ENCODE measurements at places on chromosomes 5 and 9.

DNA sequence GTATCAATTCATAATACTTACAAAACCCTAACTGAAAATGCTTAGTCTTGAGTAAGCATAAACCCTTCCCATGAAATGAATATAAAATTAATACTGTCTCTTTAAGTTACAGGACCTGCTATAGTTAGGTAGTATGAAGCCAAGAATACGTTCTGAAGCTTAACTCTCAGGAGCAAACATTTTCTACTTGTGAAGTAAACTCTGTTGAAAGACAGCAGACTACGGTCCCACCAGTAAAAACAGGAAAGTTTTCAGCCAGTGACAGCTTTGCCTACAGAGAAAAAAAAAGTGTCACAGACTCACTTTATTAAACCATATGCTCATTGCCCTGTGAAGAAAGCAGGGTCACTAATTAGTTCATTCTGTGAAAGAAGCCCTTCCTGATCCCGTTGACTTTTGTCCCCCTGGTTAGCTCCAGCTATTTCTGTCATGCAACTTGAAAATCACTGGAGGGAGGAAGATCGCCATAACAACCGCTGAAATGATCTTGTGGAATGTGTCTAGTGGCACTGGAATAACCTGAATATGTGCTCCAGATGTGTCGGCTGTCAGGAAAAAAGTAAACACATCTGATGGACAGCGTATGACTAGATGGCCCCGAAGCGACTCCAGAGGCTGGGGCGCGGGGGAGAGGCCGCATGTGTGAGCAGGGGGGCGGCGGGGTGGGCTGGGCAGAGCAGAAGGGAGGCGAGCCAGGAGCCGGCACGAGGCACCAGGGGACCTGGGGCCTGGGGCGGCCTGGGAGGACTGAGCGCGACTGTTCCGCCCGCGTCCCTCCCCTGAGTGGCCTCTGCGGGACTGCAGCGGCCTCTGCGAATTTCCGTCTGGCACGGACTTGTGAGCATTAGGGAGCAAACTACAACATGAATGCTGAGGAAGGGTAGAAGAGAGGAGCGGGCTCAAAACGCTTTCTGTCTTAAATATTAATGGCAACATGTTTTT lies 41.9 kb downstream of the BNC2 start:
- DNase-seq, result peak; percentile 59

- DNase-seq, result no peak
Measured at GRCh38 chr5:79475152-79475466, 38.8 kb downstream of the HOMER1 start.

DNA sequence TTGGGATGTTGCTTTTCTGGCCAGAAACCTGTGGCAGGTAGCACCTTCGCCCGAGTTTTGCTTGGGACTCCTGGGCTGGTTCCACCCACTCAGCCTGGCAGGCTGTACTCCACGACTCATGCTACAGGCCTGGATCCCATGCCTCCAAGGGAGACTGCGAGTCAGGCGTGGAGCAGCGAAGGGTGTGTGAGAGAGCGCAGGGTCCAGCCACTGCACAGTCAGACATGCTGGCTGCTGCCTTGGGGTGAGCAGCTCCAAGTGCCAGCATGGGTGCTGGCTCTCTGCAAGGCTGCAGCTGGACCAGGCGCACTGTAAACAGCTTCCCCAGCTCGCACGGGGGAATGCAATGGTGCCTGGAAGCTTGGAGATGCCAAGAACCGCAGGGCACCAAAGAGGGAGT lies 249.6 kb upstream of the EDIL3 start:
- DNase-seq, result no peak

DNA sequence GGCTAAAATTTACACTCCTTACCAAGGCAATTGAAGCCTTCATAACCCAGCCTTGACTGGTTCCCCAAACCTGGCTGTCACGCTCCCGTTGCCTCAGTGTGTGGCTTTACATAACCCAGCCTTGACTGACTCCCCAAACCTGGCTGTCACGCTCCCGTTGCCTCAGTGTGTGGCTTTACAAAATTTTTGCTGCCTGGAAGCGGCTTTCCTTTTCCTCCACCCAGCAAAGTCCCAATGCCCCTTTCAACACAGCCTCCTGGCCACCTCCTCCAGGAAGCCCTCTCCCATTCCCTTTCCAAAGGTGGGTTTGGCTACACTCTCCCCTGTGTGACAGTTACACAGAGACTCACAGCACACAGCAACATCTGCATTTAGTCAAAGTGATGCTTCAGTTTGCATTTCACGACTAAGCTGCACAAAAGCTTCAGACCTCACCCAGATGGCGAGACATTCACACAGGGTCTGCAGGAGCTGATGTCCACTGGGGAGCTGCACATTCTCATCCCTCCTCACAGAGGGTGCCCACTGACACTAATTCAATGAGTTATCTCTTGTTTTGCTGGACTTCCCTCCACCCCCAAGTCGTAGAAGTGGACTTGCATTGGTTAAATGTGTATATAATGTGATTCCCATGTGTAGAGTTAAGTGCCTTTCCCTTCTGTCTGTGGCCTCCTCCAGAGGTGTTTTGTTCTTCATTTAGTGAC lies 156.6 kb upstream of the PHYKPL start:
- DNase-seq, result no peak

DNA sequence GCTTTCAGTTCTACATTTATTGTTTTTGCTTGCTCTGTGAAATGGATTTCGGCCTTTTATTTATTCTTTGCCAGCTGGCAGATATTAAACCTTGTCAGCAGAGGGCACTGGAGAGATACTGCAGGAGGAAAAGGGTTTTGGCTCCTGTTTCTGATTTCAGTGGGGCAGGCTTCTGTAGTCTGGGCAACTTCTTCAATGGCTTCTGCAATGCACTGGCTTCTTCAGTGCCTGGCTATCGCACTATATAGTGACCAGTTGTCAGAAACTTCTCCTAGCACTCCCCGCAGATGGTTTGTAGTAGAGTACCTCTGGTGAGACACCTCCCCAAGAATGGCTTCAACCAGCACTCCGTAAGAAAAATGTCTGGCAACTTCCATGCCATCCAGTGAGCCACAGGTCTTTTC lies 3.2 kb upstream of the NFX1 start:
- peak; percentile 81 for DNase-seq

DNA sequence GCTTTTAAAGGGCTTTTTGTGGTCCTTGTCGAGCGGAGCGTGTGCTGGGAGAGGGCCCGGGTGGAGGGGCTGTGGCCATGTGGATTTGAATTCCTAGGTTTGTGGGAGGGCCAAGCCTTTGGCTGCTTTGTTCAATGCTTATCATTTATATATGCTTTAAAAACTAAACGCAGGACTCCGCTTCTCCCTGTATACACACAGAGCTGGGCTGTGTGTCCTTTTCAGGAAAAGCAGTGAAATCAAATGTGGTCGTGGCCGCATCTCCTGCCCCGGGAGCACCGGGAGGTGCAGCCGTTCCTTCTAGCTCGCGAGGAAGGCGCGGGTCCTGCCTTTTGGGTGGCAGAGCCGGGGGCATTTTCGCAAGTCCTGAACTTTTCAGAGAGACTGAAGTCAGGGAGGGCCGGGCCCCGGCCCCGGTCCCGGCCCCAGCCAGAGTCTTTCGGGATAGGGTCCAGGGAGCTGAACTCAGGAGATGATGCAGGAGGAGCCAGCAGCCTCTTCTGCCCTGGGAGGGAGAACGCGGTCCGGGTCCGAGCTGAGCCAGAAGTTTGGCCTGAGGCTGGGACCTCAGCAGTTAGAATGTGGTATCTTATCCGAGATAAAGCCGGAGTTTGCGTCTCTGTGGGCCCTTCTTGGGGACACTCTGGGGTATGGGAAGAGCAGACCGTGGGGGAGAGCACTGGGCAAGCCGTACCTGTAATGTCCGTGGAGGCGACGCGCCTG lies 158.8 kb downstream of the C9orf152 start:
- peak; percentile 35 for DNase-seq

- no peak for DNase-seq
Measured at GRCh38 chr5:149117970-149118369, 23.3 kb upstream of the ABLIM3 start.

DNA sequence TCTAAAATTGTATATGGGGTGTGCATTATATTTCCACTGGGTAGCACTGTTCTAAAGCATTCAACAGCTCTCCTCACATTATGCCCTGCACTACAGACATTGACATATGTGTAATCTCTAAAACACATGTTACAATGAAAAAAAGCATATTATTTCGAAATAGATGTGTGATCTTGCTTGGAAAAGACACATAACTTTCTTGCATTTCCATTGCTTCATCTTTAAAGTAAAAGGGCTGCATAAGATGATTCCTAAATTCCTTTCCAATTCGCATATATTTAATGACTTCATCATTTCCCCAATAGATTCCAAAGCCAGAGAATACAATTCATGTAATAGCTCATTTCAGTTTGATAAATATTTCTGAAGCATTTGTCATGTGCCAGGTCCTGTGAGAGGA lies 566.9 kb downstream of the PDE4D start:
- no peak for DNase-seq

GRCh38 chr9:104927912-104928740 lies at the start of gene ABCA1:
ABCA1 (minus strand) TSS chr9:104928155; CDS start chr9:104903679, 24,476 bp downstream.
- DNase-seq, result peak; percentile 87

- DNase-seq, result no peak
Measured at GRCh38 chr9:36537861-36538260, 34.8 kb upstream of the MELK start.

DNA sequence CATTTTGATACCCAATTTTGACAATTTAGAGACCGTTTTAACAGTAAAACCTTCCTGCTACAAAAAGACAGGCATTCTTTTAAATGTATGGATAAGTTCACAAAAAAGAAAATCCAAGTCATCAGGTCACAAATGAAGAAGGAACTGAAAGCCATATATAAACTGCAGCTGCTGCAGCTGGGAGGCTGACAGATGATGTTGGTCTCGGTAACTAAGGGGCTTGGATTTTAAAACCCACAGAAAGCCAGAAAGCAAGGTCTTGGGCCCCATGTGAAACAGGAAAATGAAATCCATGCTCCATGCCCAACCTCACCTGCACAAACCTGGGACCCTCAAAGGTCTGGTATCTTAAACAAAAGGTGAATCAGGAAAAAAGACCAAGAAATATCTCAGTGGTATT lies 15.7 kb upstream of the C5orf34 start:
- DNase-seq, result no peak

DNA sequence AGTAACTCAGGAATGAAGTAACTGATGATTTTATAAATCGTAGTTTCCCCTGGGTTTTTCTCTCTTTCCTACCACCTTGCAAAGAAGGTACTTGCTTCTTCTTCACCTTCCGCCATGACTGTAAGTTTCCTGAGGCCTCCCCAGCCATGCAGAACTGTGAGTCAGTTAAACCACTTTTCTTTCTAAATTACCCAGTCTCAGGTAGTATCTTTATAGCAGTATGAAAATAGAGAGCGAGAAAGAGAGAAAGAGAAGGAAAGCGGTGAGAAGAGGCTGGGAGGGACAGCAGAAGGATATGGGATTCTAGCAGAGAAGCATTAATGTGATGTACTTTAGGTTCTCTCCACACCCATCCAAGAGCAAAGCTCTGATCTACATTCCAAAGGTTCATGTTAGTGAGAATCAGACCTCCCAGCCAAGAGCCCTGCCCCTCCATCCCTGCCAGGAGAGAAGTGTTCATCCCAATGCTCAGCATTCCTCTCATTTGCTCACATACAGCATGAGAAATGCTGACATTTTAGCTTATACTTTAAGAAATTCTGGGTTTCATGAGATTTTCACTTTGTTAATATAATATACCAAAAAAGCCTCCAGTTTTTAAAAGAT lies 185.0 kb upstream of the PTGER4 start:
- peak; percentile 14 for DNase-seq

GRCh38 chr5:14929293-14930065 lies 57.9 kb upstream of the ANKH start:
- DNase-seq, result no peak

DNA sequence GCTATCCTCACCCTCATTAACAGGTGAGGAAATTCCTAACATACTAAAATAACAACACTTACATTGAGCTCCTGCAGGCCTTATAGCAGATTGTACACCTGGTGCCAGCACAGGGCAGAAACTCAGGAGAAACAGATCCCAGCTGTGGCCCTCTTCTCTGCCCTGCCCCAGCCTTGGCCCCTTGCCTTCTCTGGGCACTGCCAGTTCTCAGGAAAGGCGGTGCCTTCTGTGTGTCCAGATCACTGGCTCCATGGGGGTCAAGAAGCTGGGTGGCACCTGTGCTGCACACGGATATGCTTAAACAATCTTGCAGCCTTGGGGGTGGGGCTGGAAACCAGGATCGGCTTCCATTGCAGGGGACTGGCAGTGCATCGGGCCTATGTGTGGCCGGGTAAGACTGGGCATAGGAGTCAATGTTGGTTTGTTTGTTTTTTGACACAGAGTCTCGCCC lies 19.3 kb downstream of the KYAT1 start:
- DNase-seq, result no peak

GRCh38 chr9:95653246-95653645 lies 136.5 kb upstream of the PTCH1 start:
- DNase-seq, result no peak

GRCh38 chr5:142874540-142874939 lies 104.4 kb downstream of the ARHGAP26 start:
- DNase-seq, result no peak

DNA sequence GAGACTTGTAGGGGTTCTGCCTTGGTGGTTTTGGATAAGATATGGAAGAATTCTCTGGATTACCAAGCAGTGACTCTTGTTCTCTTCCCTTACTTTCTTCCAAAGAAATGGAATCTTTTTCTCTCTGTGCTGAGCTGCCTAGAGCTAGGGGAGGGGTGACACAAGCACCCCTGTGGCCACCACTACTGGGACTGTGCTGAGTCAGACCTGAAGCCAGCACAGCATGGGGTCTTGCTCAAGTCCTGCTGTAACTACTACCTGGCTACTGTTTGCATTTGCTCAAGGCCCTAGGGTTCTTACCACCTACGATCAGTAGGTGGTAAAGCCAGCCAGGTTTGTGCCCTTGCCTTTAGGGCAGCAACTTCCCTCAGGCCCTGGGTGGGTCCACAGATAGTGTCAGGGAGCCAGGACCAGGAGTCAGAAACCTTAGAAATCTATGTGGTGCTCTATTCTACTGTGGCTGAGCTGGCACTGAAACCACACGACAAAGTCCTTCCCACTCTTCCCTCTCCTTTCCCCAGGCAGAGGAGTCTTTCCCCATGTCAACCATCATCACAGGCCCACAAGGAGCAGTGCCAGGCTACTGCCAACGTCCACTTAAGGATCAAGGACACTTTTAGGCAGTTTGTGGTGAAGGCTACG lies 53.8 kb downstream of the SREK1 start:
- no peak for DNase-seq

DNA sequence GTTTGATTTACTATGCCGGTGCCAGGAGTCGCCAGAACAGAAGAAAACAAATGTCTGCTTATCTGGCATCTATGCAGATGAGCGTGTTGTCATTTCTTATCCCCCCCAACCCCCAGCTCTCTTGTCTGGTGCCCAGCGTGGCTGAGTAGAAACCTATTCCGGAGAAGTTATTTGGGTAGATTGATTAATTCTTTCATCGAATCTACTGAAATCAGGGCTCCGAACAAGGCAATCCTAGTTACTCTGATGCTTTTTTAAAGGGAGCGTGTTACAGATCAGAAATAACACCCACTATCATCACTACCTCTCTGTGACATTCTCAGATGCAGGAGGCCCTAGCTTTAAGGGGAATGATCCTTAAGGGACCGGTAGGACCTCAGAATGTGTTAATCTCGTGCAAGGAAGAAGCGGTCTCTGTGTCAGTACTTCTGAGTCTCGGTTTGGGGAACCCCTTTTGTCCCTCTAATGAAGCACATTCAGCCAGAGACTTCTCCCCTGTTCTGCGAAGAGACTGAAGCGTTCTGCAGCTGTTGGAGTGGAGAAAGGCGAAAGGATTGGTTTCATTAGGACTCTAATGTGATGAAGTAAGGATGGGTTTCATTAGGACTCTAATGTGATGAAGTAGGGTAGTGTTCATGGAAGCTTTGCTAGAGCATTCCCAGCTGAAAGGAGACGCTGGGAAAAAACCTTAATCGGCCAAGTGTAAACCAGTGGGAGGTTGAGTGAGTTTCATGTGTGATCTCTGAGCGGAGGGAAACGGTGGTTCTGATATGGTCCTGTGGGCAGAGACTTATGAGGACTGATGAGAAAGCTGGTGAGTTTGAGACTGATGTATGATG lies 1.5 kb downstream of the PIP5K1B start:
- DNase-seq, result no peak

Measured in AG20443 (cell line).